ENCODE measurements at places on chromosomes 1 and 21. TPM values are rescaled to one million over a fixed set of nuclear protein-coding genes. Genes with fewer than 3 reads are reported as not detected.

The DIRAS3 gene
- 1.2 TPM for total RNA-seq

The KAZN gene
- total RNA-seq = 4.1 TPM

The LRRC8B gene
- 5.3 TPM for total RNA-seq

The CFAP107 gene
- not detected for total RNA-seq

The LENEP gene
- not detected for total RNA-seq

The LCE2D gene
- total RNA-seq = not detected

The NBPF3 gene
- total RNA-seq = 6.4 TPM

The PKP1 gene
- total RNA-seq = not detected

The CNR2 gene
- not detected for total RNA-seq

The CELA2B gene
- not detected for total RNA-seq

The CFAP45 gene
- total RNA-seq = 1.5 TPM

The ATP5PF gene
- total RNA-seq = 245 TPM

The GPR161 gene
- 9.2 TPM for total RNA-seq

The AZIN2 gene
- total RNA-seq = 0.75 TPM

The IL20 gene
- not detected for total RNA-seq

The MANEAL gene
- 26.1 TPM for total RNA-seq

The MRPL39 gene
- 36.5 TPM for total RNA-seq

The S100A7A gene
- not detected for total RNA-seq

The TTC34 gene
- total RNA-seq = 0.05 TPM

The CCDC24 gene
- total RNA-seq = 6.7 TPM

The KIAA0319L gene
- total RNA-seq = 16.9 TPM

The HRNR gene
- total RNA-seq = not detected

The FOXD2 gene
- 0.40 TPM for total RNA-seq

The NR5A2 gene
- total RNA-seq = 8.3 TPM

The SLC16A4 gene
- 41.1 TPM for total RNA-seq

The OR2L5 gene
- total RNA-seq = not detected

The COL8A2 gene
- total RNA-seq = 0.16 TPM

The OR2L3 gene
- not detected for total RNA-seq

The FMN2 gene
- total RNA-seq = 5.8 TPM

The C1orf74 gene
- 1.9 TPM for total RNA-seq

The POTED gene
- not detected for total RNA-seq

The AADACL4 gene
- total RNA-seq = not detected

The LMX1A gene
- total RNA-seq = not detected

The OBSCN gene
- 5.8 TPM for total RNA-seq

The RNU1-4 gene
- not detected for total RNA-seq

The BATF3 gene
- total RNA-seq = 31.4 TPM
